ENCODE measurements at places on chromosomes 6 and 20. TPM values are rescaled to one million over a fixed set of nuclear protein-coding genes. Genes with fewer than 3 reads are reported as not detected.

FAXC gene
- polyA plus RNA-seq = 1.3 TPM

GSTA3 gene
- not detected for polyA plus RNA-seq

TSPO2 gene
- polyA plus RNA-seq = 1.9 TPM

LAMA2 gene
- 12.7 TPM for polyA plus RNA-seq

SLC35D3 gene
- not detected for polyA plus RNA-seq

KATNA1 gene
- 7.8 TPM for polyA plus RNA-seq

TCF19 gene
- 12.8 TPM for polyA plus RNA-seq

LTB gene
- 6.5 TPM for polyA plus RNA-seq

LGSN gene
- not detected for polyA plus RNA-seq

Measured in small intestine (tissue), 16 donors.